Fibroblast of skin of abdomen (primary cell): ENCODE measurements at places on chromosomes 3 and 15.

GRCh38 chr3:142641504-142641903 lies 45.3 kb downstream of the PLS1 start:
- DNase-seq: no peak

DNA sequence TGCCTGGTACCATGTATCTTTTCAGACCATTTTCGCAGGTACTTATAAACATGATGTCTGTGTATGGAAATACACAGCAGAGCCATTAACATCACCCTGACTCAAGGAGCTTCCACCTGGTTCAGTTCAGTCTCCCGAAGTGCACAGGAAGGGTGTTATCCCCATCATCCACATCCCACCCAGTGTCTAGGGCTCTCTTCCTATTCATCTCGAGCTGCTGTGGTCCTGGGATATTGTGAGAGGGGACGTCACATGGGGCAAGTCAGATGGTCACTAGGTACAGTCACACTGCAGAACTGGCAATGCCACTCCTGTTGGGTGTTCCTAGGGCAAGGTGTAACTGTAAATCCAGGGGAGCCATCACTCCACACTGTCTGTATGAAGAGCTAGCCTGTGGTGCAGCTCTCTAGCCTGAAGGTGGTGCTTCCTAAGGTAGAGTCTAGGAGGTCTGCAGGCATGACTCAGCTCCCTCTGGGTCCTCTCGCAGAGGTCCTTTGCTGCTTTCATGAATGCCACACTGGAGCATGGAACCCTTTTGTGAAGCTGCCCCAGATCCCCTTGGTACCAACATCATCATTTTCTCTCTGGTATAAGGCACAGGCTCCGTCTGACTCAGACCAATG lies 13.9 kb downstream of the ISLR2 start:
- no peak for DNase-seq

GRCh38 chr15:25937796-25938195 lies 74.7 kb upstream of the ATP10A start:
- peak; percentile 61 for DNase-seq

DNA sequence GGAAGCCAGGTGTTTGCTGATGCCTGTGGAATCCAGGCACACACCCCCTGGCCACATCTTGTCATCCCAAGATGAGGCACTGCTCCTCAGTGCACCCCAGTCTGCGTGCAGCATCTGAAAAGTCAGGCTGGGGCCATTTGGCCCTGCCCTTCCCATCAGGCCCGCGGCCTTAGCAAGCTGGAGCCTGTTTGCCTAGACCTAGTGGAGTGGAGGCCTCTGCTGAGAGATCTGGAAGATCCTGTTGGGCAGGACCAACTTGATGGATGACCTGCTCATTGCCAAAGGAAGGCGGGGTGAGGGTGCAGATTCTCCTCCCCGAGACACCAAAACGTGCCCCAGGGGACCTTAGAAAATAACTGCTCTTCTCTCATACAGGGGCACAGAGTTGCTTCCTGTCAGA lies 220.2 kb downstream of the SHQ1 start:
- no peak for DNase-seq

DNA sequence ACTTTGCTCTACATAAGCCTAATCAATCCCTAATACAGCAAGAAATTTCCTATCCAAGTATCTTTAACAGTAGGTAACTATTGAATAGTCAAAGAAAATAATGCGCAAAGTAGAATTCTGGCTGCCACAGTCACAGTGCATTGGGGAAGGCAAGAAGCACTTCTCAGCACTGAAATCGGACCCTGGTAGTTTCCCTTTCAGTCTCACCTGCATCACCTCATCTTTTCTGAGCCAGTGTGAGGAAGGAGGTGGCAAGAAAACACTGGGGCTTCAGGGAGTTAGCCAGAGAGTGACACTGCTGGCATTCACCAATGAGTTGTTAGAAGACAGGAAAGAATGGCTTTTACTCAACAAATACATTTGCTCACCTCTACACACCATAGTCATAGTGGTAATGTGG lies 8.3 kb downstream of the TRIM42 start:
- DNase-seq: no peak
